Suprapubic skin (tissue), 4 donors: ENCODE measurements at places on chromosomes 5 and 9.

DNA sequence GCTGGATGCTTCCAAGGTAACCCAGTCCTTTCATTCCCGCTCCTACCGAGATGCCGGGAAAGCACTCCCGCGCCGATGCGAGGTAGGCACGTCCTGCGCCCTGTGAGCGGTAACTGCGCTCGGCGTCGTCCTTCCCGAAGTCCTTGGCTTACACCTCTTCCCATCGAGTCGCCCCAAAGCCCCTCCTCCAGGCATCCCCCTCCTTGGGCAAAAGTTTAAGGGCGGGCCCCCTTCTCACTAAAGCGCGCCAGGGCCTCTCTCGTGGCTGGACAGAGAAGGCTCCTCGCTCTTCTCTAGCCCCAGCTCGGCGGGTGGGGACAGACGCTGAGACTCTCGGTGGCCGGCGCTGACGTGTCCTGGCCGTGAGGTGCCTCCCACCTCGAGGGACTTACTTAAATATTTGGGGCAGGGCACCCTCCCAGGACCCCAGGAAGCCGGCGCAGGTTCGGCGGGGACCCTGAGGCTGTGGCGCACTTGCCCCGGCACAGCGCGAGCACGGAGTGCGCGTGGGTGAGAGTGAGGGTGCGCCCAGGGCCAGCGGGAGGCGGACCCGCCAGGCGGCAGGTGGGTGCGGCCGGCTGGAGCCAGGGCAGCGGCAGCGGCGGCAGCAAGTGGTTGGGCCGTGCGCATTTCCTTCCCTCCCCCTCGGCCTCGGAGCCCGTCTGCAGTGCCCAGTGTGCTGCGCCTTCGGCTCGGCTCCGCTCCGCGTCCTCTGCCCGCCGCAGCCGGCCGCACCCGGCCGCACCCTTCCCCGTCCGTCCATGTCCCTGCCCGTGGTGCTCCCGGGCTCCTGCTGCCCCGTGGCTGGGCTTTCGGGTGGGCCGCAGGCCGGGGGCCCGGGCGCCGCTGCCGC lies at the start of gene ENTREP1:
TSS of gene ENTREP1 (plus strand) at position 667 of the 853 bp plus-strand sequence. CDS start at position 762, 95 bp downstream.
- peak; percentile 69 for DNase-seq

- no peak for DNase-seq
These were observed 231.2 kb downstream of the CHSY3 start for GRCh38 chr5:130135506-130135905.

DNA sequence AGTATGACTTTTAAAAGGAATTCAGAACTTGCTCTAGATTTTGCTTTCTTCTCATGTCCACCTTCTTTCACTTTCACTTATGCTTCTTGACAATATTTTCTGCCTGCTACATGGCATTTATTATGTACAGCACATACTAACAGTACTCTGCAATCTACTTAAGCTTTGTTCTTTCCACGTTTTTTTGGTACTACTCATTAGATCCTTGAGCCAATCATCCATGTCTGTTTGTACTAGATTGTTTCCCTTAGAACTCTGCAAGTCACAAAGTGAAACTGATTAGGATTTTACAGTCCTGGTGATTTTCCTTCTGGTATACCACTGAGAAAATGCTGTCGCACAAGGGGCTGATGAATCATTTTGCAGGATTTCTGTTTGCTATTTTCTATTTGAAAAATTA lies 78.3 kb downstream of the PARP8 start:
- DNase-seq = no peak

- no peak for DNase-seq
These were observed 89.4 kb downstream of the ATPSCKMT start for GRCh38 chr5:10160241-10160640.

- DNase-seq = peak; percentile 73
These were observed 33.6 kb upstream of the IRX4 start for GRCh38 chr5:1916041-1917001.

DNA sequence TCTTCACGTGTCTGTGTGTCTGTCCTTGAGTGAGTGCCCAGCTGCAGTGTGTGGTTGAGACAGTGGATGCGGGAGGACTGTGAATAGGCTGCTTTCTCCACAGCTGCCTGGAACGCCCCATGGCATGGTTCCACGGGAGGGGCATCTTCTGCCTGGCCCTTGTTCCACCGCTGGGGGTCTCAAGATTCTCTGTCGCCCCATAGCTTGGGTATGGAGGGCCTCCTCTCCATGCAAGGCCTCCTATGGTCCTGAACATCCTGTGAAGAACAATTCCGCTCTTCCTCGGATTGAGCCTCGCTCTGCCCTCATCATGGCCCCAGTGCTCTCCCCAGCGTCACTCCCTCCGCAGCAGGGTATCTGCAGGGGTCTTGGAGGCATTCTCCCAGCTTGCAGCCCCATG lies 36.1 kb downstream of the COL5A1 start:
- no peak for DNase-seq

DNA sequence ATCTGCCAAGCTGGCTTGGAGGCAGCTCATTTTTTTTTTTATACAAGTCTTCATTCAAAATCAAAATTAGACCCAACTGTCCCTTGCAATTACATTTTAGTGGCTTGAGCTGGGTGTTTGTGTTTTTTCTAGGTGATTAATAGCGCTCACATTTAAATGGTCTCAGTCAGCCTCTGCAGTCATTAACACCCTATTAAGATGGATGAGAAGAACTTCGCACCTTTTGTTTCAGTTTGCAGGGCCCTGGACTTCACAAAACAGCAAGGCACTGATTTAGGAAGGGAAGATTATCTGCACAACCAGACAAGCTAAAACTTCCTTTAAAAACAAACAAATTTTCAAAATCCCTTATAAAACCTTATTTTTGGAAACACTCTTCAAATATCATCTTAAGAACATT lies 374.8 kb downstream of the EFNA5 start:
- DNase-seq = no peak

DNA sequence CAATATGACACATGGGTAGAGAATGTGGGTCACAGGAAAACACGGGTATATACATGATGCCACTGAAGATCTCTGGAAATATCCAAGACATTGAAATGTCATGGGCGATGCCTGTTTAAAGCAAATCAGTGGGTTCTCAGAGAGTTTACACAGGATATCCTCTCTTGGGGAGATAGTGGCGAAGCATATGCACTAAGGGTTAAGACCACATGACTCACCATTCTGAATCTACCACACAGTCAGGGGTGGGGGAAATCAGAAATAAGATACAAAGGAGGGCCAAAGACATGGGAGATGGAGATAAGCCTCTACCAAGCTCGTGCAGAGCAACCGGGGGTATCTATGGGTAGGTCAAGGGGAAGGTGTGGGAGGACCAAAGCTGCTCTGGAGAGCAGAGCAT lies 58.8 kb downstream of the SH3PXD2B start:
- DNase-seq = no peak

GRCh38 chr9:106755736-106756135 lies 107.2 kb upstream of the ZNF462 start:
- no peak for DNase-seq

GRCh38 chr9:110185806-110186205 lies 22.2 kb downstream of the C9orf152 start:
- no peak for DNase-seq

- no peak for DNase-seq
These were observed 84.6 kb downstream of the PLPP1 start for GRCh38 chr5:55450050-55450765.

DNA sequence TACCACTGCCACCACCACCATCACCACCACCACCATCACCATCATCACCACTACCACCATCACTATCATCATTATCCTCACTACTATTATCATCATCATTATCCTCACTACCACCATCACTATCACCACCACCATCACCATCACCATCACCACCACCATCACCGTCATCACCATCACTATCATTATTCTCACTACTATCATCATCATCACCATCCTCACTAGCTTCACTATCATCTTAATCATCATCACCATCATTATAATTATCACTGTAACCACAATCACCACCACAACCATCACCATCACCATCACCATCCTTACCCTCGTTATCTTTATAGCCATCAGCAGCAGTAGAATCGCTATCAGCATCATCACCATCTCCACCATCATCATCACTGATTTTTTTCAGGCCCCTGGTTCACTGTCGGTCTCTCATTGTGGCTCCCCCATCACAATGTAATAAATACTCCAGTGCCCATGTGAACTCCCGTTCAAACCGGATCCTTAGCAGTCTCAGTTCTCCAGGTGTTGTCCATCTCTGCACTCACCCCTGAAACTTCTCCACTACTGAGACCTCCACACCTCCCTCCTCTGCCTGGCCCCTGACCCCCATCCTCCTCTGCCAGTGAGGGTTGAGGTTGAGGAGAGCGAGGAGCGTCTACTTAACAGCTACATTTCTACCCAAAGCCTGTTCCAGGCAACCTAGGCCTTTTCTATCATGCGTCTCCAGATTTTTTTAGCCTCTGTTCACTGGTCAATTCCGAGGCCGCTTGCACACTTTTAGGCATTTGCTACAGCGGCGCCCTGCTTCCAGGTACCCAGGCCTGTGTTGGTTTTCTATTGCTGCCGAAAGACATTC lies 238.2 kb downstream of the PBX3 start:
- peak; percentile 41 for DNase-seq

- no peak for DNase-seq
These were observed 36.6 kb upstream of the ANKH start for GRCh38 chr5:14908172-14908571.

DNA sequence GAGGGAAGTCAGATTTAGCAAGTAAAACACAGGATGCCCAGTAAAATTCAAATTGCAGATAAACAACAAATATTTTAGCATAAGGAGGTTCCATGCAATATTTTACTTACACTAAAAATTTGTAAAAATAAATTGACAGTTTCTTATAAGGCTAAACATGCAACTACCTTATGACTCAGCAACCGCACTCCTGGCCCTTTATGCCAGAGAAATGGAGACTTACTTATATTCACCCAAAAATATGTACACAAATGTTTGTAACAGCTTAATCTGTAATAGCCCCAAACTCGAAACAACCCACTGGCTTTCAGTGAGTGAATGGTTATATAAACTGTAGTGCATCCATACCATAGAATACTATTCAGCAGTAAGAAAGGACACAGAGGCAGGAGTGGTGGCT lies 28.6 kb upstream of the TRIM14 start:
- DNase-seq = no peak

DNA sequence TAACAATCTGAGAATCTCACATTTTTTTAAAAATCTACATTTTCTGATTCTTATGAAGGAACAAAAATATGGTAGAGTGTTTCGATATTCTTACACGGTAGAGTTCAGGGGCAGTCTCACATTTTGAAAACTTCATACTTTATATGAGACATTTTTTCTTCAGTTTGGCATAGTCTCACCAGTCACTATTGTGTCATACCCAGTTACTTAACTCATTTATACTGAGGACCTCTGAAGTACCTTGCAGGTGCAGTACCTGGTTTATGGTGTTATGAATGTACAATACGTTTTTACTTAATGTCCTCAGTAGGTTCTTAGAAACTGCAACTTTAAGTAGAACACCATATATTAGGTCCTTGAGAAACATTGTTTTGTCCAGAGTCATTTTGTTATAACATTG lies 196.6 kb downstream of the SGCD start:
- DNase-seq = no peak

DNA sequence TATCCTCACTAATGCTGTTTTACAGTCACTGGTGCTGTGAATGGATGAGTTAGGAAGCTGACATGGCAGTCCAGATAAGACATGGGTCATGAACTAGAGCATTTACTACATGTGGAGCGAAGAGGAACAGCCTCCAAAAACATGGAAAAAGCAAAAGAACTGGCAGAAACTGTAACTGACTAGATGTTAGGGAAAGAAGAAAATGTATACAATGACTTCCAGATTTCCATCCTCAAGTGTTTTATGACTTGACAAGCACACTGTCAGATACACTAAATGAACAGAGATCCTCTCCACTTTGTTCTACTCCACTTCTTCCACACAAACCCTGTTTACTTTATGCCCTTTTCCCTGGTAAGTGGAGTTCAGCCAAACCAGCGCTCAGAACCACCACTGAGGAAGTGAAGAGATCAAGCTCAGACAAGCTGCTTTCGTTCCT lies 11.5 kb downstream of the HMGCS1 start:
- DNase-seq = no peak

GRCh38 chr9:16120231-16120641 lies 567.4 kb downstream of the CCDC171 start:
- no peak for DNase-seq

GRCh38 chr5:68248896-68249295 lies 33.3 kb downstream of the PIK3R1 start:
- DNase-seq = no peak

DNA sequence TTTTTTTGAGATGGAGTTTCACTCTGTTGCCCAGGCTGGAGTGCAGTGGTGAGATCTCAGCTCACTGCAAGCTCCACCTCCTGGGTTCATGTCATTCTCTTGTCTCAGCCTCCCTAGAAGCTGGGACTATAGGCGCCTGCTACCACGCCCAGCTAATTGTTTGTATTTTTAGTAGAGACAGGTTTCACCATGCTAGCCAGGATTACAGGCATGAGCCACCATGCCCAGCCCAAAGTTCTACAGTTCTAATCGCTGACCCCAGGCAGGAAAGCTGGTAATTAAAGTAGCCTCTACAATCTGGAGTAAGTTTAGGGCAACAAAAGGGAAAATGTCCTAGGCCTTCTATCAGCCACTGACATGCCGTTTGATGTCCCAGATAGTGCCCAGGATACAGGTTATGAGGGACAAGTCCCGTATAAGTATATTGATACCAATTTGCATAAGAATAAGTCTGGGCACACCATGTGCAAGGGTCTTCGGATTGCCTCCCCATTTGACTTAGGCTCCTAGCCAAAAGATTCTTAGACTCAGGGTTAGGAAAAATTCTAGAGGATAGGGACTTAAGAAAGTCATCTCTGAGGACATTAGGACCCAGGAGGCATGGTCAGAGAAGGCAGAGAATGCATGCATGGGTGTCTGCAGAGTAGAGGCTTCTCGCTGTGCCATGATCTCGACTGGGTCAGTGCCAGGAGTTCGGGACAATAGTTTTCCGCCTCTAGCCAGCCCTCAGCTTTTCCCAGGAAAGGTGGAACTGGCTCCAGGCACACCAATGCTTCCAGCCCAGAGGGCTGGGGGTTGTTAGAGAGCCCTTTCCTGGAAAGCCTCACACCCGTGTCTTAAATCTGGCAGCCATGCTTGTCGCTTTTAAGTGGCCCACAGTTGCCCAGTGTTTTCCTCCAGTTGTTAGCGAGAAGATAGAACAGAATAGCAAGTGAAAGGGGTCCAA lies 1111.1 kb downstream of the TAF11L14 start:
- no peak for DNase-seq

GRCh38 chr9:89716559-89716958 lies 111.7 kb downstream of the GADD45G start:
- DNase-seq = no peak

DNA sequence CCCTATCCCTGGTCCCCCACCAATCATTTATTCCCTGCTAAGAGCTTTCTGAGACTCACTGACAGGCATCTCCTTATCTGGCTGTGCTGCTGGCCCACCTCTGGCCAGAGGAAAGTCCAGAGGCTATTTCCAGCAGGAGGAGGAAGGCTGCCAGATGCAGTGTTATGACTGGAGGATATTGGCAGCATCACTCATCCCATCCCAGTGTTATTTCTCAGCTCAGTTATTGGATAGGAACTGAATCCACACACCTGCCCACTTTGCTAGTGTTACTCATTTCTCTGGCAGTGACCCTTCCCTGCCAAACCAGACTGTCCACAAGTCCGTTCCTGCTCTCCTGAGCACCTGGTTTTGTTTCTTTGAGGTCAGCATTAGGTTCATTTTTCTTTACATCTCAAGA lies 228.2 kb downstream of the GRIA1 start:
- no peak for DNase-seq

GRCh38 chr5:71564895-71565294 lies 22.2 kb upstream of the MCCC2 start:
- no peak for DNase-seq

- no peak for DNase-seq
These were observed 1029.1 kb upstream of the ACO1 start for GRCh38 chr9:31355159-31355882.

- DNase-seq = no peak
These were observed 157.7 kb downstream of the MELK start for GRCh38 chr9:36730414-36730813.

GRCh38 chr9:121868626-121869025 lies 217.2 kb downstream of the DAB2IP start:
- DNase-seq = no peak
